ENCODE measurements at places on chromosomes 12 and 14.

DNA sequence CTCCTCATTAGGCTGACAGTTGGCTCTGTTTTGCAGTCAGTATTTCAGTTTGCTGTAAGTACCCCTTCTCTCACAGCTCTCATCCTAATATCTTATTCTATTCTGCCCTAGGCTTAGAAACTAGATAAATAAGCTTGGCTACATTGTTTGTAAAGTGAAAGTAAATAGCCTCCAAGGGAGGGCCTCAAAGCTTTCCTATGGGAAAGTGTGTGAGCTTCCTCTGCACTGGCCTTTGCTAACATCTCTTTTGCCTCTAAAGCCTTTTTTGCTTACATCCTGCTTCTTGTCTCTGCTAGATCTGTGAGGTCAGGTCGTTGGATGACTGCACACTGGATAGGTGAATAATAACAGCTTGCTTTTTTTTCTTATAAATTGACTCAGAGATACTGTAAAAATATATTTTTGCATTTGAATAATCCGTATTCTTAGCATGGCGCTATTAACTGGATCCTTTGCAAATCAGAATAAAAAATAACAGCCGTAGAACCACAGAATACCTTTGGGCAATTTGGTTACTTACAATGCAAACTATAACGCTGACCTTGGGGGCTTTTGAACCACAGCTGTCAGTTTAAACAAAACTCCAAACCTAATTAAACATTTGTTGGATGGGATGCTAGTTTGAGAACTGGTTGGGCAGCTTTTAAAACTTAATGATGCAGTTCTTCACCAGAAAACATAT is 55.1 kb downstream of the TTC6 start:
- DNase-seq, result no peak

- no peak for DNase-seq
Measured at GRCh38 chr12:19003987-19004619, 125.4 kb upstream of the PLEKHA5 start.

DNA sequence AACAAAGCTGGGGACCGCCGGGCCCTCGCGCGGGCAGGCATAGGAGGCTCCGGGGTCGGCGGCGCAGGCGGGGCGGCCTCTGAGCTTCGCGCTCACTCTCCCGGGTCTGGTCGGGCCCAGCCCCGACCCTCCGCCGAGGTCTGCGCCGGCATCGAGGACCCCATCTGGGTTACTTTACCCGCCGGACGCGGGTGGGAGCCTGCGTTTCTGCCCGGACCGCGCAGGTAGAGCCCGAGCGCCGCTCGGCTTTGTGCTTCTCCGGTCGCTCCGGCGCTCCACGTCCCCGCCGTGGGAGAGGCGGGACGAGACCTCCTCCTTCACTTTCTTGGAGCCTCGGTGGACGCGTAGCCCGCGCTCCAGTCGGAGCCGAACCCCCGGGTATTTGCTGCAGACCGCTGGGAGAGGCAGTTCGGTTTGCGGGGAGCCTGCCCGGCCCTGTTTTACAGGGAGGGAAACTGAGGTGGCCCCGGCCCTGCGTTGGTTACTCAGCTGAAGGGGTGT is 63.2 kb downstream of the FBXL14 start:
- DNase-seq, result no peak

DNA sequence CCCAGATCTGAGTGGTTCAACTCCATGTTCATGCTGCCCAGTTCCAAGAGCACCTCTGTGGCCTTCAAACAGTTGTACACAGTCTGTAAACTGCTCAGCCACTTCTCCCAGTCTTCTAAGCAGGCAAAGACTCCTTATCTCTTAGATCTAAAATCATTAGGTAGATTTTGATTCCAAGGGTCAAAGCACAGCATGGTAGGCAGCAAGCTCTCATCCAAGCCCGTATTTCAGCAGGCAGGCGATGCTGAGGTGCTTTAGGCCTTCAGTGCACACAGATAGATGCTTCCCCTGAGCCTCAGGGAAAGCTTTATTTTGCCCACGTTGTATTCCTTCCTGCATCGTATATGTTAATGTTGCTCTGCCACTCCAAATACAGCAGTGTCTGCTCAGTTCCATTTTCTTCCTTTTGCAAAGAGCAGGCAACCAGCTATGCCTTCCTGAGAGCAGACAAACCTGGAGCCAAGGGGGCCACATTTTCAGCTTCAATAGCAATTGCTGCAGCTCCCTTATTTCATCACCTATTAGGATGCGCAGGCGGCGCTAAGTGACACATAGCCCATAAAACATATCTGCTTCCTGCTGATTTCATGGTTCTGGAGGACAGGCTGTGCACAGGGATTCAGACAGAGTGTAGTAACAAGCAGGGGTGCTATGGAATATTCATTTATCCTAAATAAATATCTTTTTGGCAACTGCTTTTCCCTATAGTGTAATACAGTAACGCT is 67.5 kb downstream of the ETV6 start:
- no peak for DNase-seq

DNA sequence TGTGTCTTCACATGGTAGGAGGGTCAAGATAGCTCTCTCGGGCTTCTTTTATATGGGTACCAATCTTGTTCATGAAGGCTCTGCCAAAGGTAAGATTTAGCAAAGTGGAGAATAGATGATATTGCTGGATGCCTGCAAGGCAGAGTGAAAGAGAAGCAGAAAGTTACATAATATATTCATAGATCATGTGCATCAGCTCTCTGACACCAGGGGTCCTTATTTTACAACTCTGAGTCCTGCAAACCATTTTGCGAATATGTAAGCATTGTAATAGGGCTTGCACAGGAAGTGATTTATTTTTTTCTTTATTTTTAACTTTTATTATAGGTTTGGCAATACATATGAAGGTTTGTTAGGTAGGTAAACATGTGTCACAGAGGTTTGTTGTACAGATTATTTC is 31.8 kb downstream of the CRADD start:
- no peak for DNase-seq

DNA sequence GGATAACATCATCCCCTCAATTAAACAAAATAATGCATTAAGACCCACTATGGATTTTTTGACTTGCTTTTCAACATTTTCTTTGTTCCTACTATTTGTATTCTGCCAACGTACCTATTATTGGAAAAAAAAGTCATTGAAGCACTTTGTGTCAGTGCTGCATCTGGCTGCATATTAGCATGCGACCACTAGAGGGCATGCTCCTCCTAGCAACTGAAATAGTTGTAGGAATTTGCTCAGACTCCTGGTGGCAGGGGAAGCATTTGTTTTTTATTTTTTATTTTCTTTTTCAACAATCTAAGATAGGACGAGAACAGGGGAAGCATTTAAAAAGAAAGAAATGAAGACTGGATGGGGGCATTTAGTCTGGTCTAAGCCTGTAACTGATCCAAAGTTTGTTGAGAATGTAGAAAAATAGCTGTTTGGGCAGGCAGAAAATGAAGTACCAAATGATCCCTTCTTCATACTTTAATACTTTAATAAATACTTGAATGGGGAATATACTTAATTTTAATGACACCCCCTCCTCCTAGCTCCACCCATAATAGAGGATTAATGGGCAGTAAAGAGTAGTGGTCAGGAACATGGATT is 14.5 kb upstream of the CLEC4A start:
- peak; percentile 34 for DNase-seq

- no peak for DNase-seq
Measured at GRCh38 chr12:123747309-123747708, 14.8 kb upstream of the DNAH10 start.

- no peak for DNase-seq
Measured at GRCh38 chr12:62207248-62207647, 53.0 kb upstream of the USP15 start.

DNA sequence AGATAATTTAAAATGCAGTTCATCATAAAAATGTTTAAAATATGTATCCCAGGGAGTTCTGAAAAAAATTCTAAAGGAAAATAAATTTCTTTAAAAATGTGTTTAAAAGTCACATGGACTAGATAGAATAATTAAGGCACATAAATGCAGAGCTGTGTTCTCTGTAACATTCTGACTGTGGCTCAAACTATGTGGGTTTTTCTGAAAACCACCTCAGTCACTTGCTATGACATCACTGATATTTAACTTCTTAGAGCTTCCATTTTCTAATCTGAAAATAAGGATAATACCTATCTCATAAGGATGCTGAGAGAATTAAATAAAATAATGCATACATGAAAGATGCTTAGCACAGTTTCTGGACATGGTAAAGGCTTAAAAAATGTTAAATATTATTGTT is 107.3 kb downstream of the SLC41A2 start:
- no peak for DNase-seq

DNA sequence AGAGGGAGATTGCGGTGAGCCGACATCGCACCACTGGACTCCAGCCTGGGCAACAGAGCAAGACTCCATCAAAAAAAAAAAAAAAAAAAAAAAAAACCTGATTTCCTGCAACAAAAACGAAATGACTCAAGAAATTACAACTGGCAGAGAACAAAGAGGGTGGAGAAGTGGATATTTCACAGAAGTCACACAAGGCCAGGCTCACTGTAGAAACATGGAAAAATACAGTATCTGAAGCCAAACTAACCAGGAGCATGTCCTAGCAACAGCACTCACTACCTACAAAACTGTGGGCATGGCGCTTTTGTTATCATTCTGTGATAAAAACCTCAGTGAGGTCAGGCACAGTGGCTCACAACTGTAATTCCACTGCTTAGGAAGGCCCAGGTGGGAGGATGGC is 11.7 kb upstream of the MMP17 start:
- DNase-seq, result no peak

DNA sequence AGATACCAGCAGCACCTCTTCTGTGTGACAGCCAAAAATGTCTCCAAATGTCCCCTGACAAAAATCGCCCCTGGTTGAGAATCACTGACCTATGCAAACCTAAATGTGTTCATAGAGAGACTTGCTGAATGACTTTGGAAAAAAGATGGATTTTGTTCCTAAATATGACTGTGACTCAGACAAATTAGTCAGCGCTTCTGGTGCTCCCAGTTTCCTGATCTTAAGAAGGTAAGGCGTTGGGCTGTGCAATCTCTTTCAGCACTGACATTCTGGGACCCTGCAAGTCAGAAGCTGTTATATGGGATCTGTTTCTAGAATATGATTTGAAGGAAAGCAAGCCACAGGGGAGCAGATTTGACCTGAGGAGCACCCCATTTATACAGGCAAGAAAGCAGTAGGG is 90.6 kb upstream of the PWP1 start:
- no peak for DNase-seq

DNA sequence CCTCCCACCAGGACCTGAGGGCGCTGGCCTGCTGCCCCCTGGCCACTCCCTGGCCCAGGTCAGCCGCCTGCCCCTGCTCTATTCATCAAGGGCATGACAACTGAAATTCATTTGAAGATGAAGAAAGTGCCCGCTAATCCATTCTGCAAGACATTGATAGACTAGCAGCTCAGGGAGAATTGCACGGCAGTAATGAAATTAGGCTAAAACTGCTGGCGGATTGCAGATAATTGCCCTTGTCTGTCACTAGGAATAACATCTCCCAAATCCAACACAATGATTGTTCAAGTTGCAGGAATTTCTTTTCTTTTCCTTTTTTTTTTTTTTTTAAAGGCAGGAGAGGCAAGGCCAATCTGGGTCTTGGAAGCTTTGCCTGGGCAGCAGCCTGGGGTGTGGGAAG is 44.5 kb downstream of the MVK start:
- DNase-seq, result no peak

GRCh38 chr12:9243999-9244649 is 35.9 kb upstream of the PZP start:
- no peak for DNase-seq

- DNase-seq, result no peak
Measured at GRCh38 chr14:69034612-69035262, 55.6 kb upstream of the ACTN1 start.

DNA sequence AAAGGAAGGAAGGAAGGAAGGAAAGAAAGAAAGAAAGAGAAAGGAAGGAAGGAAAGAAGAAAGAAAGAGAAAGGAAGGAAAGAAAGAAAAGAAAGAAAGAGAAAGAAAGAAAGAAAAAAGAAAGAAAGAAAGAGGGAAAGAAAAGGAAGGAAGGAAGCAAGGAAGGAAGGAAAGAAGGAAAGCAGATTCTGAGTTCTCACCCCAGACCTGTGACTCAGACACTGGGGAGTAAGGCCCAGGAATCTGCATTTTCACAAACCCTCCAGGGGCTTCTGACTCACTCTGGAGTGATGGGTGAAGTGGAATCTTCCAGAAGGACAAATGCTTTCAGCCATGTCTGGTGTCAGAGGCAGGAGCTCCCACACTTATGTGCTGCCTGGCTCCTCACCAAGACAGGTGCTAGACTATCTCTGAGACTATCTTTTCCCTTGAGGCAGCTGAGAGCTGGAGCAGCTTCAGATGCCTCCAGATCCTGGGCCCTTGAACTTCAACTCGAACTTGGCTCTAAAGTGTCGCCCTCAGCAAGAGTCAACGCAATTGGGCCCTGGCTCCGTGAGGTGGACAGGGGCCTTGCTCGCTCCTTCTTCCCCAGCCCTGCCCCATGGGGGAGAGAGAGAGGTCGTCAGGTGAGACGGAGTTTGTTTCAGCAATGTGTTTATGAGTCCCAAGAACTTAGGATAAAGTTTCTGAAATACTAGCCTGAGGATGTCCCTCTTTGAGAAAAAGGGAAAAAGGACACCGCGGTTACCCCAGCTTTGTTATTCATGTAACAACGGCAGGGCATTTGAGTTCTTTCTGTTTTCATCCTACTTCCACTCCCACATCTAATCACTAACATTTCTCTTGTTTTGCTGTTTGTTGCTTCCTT is 19.8 kb upstream of the SCARB1 start:
- DNase-seq, result no peak

- no peak for DNase-seq
Measured at GRCh38 chr14:91396013-91396660, 21.5 kb downstream of the CCDC88C start.

- no peak for DNase-seq
Measured at GRCh38 chr12:121773011-121773777, 20.3 kb downstream of the RHOF start.

- no peak for DNase-seq
Measured at GRCh38 chr14:20441461-20441860, 5.5 kb upstream of the KLHL33 start.

DNA sequence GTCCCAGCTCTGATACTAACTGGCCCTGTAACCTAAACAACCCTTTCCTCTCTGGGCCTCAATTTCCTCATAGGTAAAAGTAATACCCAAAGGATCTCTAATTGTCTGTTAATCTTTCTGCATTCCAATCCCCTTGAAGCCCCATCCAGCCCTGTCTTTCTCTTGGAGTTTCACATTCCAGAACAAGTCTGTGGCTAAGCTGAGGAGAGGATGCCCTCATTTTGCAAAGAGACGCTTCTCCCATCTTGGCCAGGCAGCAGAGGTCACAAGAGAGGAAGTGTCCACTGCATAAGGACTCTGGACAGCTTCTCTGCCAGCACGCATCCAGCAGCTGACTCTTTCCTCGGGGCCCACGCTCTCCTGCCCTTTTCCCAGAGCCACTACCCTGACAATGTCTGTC is 263.4 kb upstream of the FKBP4 start:
- no peak for DNase-seq

Data from stimulated activated CD8-positive, alpha-beta memory T cell treated with anti-CD3 and anti-CD28 coated beads, Interleukin-15, amount 100 ng/mL, for 4 hours (primary cell).